ENCODE measurements at places on chromosomes 7 and 10.

DNA sequence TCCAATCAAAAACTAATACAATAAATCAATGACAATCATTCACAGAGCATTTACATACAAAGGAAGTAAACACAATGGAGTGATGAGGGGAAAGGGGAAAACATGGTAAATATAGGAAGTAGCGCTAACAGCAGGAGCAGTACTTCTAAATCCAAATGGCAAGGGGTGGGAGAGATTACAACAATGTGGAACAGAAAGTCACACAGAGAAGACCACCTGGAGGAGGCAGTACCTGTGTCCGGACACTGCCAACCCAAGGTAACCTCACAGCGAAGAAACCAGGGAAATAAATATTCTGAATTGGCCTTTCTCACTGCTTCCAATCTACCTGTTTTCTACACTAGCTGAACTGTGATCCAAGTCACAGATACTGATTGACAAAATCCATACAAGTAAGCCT, 58.2 kb downstream of the ABI1 start:
- no peak for DNase-seq

GRCh38 chr7:67843001-67843565, 846.5 kb downstream of the TYW1 start:
- no peak for DNase-seq

DNA sequence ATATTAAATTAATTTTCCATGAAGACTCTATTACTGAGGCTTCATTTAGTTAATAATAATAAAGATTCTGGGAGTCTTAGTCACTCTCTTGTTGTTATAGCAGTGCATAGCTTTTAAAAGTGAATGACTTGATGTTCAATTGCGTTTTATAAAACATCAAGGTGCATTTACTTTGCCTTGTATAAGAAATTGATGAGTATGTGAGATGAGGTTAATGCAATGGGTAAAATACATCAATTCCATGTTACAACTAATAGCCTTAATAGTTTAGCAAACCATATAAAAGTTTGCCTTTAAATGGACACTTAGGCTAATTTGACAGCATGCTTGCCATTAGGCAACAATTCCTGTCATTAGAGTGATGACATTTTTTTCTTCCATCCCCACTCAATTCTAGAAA, 173.6 kb upstream of the TEX47 start:
- DNase-seq = no peak

GRCh38 chr7:139109188-139109982, at the start of gene ZC3HAV1:
ZC3HAV1 (minus strand) TSS chr7:139109720; CDS start chr7:139109331, 389 bp downstream.
- DNase-seq = peak; percentile 92
